ENCODE measurements at places on chromosomes 13 and 19.
A peak's percentile ranks its signal among the peaks of the same experiment; 100 is the strongest.

DNA sequence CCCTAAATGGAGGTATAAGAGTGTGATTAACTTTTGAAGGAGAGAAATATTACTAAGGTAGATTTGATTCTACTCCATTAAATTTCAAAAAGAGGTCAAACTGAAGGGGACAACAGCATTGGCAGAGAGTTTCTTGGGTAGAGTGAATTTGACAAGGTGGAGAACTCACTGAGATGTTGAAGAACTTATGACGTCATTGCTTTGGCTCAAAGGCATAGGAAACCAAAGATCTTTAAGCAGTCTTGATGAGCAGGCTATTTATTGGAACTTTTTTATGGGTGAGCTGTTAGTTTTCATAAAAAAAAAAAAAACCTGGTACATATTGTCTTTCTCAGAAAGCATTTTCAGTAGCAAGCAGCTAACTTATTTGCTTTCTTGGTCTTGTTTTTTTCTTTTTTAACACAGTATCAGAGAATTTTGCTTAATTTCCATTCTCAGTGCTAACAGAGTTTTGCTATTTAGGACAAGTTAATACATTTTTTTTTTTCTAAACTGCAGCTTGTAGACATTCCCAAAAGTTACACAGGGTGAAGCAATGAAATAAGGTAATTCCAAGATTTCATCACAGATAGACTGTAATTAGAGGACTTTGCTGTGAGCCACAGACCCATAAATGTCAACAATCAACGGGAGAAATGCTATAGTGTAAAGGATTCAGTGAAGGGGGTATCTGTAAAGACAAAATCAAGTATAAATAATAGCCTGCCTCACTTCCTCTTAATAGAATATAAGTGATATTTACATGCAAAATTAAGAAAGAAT is 412.2 kb upstream of the KLHL1 start:
- no peak for DNase-seq

DNA sequence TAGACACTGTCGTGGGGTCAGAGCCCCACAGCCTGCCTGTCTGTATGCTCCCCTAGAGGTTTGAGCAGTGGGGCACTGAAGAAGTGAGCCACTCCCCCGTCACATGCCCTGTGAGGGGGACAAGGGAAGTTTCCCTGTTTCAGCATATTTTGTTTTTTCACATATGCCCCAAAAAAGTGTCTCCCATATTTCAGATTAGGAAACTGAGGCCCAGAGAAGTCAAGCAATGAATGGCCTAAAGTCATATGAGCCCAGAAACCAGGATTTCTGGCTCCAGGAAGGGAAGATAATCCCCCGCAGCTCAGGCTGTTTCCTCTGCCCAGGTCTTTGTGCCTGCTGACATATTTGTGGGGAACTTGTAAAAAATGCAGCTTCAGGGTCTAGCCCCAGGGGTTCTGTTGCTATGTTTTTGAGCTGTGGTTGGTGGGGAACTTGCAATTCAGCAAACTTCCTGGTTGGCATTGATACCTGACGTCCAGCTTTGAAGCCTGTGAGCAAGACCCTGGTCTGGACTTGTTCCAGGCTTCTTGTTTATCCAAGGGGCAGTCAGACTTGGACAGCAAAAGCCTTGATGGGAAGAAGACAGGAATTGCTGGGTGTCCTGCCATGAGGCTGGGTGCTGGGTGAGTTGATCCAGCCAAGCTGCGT is 9.5 kb downstream of the RASL11A start:
- DNase-seq, result no peak

- DNase-seq, result no peak
Measured at GRCh38 chr13:102862624-102863210, 16.9 kb downstream of the ERCC5 start.

DNA sequence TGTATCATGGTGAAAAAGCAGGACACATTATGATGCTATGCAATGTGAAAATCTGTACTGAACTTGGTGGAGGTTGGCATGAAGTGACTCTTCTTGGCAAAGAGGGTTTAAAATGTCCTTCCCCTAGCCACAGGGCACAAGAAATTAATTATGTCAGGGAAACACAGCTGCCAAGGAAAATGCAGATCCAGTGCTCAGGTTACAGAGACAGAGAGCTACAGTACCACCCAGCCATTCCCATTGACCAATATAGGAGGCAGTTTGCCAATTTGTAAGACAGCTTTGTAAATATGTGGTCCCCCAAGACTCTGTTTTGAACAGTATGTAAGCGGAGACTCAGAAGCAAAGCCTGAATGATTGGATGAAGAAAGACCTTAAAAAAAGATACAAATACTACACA is 69.4 kb upstream of the KLF12 start:
- DNase-seq, result no peak

DNA sequence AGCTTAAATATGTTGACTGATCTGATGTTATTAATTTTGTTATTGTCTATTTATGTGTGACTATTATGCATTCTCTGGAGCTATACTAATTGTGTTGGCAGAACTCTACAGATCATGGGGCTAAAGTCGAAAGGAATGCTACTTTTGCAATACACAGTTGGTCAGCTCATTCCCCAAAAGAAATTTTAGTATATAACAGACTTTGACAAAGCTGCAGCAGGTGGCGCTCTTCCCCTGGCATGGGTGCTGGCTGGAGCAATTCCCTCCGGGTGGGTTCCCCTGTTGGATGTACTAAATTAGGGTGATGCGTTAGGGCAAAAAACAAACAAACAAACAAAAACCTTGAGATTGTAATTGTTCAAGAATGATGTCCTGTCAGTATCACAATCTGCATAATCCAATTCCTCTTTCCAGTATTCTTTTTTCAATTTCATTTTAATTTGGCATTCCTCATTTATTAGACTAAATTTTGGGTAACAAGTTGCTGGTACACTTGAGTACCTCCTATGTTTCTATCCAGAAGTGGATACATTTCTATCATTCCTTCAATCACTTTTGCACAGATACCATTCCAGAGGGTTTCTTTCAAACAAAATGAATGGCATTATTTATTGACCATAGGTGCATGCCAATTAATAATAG is 322.8 kb upstream of the EDNRB start:
- no peak for DNase-seq

DNA sequence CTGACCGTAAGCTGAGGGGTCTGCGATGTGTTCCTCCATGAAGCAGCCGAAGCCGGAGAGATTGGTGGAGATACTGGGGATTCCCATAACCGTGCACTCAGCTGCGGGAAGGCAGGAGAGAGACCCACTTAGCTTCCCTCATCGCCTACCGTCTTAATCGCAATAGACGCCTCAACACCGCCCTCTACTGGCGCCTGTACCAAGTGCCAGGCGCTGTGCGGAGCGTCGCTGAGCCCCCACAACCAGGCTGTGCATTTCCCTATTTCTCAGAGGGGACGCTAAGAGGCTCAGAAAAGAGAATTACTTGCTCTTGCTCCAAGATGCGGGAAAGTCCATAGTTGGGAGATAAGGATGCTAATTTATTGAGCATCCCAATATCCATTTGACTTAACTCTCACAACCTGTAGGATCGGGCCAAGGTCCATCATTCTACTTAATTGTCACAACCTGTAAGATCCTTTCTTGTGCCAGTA is 5.8 kb downstream of the FTL start:
- no peak for DNase-seq

DNA sequence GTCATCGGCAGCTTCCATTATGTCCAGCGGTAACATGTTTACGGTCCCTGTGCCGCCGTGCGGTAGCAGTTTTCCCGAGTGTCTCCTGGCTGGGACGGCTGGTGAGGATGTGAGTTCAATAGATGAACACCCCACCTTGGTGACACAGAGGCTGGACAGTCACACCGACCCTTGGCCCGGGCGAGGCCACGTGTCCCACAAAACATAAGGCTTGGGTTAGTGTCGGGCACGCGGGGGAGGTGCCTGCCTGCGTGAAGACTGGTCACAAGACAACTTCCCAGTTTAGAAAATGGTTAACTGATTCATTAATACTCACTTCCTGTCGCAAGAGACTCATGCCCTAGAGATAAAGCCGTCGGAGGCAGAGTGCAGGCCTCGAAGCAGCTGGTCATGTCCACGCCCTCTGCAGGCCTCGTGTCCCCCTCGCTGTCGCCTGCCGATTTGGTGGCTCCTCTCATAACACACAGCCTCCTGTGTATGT is 17.2 kb downstream of the RASA3 start:
- DNase-seq, result peak; percentile 63

- peak; percentile 10 for DNase-seq
Measured at GRCh38 chr19:54114340-54115108, 933 bp downstream of the TFPT start.

DNA sequence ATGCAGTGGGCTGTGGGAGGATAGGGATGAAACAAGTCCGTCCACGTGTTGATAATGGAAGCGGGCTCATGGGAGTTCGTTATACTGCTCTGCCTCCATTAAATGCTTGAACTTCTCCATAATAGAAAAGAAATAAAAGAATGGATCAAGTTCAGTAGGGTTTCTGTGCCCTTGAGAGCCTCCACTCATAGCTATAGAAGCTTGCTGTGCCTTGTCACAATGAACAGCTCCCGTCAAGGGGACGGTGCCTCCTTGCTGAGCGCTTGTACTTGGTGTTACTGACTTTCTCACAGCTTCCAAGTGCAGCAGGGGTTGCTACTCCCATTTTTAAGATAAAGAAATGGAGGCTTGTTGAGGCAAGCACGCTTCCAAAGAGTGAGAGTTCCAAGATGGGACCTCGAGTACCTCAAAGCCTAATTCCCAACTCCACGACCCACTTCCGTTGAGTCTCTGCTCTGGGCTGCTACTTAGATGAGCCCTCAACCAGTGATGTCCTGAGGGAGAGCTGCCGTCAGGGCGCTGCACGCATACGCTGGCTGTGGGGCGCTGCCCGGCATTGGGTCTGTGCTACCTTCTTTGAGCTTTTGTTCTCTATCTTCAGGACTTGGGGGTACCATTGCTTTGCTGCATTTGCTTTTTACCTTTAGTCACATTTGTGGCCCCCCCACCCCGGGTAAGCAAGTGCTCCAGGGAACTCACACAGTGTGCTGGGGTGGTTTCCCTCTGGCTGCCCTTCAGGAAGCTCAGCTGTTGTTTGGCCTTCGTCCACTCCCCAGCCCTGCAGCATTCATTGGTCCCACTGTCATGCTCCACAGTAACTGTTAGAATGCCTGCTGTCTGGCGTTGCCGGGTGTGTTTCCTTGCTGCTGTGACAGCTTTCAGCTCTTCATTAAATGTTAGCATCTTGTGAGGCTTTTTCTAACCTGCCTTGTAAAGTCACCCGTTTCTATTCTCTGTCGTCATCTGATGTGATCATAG is 9.5 kb downstream of the SNRNP70 start:
- no peak for DNase-seq

DNA sequence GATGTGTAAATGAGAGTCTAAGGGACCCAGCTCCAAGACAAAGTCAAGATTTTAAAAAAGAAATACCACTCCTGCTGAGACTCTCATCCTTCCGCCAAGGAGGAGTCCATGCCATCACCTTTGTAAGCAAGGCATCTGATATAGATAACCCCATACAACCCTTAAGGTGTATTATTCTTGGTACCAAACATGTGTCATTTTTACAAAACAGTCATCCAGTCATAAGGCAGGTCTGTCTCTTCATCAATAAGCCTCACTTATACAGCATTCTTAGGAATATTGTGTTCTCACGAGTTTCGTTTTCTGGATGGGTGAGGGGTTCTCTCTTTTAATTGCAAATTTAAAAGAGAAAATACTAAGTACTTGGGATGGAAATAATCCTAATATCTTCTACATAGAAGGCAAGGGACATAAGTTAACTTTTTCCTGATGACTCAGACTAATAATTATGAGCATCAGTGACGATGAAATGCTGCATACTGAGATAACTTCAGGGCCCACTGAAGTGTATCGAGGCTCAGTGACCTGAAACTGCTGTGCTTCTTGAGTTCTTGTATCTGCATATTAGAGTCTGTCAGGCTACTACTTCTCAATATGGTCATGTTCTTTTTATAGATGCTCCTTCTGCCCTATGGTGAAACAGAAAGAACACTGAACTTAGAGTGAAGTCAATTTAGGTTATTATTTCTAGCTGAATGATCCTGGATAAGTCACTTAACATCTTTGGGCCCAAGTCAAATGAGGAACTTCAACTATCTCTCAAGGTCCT is 166.6 kb downstream of the KLF12 start:
- no peak for DNase-seq

DNA sequence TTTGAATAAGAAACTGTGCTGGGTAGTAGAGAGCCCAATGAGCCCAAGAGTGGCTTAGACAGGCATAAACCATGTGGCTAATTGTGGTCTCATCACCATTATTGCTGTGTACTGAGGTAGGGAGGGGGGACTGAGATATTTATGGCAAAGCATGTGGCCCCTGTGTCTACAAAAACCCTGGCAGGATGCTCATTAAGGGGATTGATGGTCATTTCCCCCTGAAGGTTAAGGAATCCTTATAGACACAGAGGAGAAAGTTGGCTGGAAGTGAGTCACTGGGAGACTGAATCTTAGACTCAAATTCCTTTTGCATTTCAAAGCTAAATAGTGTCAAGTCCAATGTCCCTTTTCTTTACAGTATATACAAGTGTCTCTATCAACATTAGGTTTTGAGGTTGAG is 9.8 kb upstream of the DACT3 start:
- DNase-seq, result no peak

GRCh38 chr19:29569038-29569911 is 36.8 kb upstream of the POP4 start:
- DNase-seq, result no peak

GRCh38 chr13:42660333-42660965 is 86.5 kb downstream of the TNFSF11 start:
- DNase-seq, result no peak

DNA sequence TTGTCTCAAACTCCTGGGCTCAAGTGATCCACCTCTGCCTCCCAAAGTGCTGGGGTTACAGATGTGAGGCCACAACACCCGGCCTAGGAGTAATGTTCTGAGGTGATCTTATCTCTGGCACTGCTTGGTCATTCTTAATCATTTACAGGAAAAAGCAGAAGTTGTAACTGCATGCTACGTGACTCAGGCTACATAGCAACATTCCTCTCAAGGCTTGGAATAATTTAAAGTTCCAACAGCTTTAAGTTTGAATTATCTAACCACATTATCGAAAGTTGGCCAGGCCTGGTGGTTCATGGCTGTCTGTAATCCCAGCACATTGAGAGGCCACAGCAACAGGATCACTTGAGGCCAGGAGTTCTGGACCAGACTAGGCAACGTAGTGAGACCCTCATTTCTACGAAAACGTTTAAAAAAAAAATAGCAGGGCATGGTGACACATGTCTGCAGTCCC is 3.9 kb upstream of the B9D2 start:
- DNase-seq, result no peak

- no peak for DNase-seq
Measured at GRCh38 chr13:64506246-64506645, 2723.9 kb downstream of the PCDH9 start.

GRCh38 chr19:35592226-35592625 is 6.3 kb downstream of the PMIS2 start:
- no peak for DNase-seq

DNA sequence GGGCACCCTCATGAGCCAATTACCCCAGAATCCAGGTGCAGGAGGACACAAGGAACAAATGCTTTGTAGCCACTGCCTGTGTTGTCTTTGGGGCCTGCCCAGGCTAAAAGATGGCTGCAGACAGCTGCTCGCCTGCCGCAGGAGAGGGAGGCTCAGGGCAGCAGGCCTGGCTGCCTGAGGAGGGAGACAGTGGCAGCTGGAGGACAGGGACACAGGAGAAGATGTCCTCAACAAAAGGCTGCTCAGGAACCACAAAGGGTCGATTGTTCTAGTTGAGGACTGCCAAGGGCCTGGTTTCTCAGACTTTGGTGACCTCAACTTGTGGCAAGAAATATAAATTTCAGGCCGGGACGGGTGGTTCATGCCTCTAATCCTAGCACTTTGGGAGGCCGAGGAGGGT is 7.6 kb downstream of the SIRT2 start:
- no peak for DNase-seq

GRCh38 chr13:47206111-47206510 is 309.3 kb upstream of the HTR2A start:
- DNase-seq, result no peak
